ENCODE measurements at places on chromosomes 12 and 14. TPM values are rescaled to one million over a fixed set of nuclear protein-coding genes. Genes with fewer than 3 reads are reported as not detected.

The TAS2R7 gene
- not detected for total RNA-seq

GRCh38 chr12:97404543-97404942 lies 58.1 kb upstream of the RMST start:
- DNase-seq, result no peak

DNA sequence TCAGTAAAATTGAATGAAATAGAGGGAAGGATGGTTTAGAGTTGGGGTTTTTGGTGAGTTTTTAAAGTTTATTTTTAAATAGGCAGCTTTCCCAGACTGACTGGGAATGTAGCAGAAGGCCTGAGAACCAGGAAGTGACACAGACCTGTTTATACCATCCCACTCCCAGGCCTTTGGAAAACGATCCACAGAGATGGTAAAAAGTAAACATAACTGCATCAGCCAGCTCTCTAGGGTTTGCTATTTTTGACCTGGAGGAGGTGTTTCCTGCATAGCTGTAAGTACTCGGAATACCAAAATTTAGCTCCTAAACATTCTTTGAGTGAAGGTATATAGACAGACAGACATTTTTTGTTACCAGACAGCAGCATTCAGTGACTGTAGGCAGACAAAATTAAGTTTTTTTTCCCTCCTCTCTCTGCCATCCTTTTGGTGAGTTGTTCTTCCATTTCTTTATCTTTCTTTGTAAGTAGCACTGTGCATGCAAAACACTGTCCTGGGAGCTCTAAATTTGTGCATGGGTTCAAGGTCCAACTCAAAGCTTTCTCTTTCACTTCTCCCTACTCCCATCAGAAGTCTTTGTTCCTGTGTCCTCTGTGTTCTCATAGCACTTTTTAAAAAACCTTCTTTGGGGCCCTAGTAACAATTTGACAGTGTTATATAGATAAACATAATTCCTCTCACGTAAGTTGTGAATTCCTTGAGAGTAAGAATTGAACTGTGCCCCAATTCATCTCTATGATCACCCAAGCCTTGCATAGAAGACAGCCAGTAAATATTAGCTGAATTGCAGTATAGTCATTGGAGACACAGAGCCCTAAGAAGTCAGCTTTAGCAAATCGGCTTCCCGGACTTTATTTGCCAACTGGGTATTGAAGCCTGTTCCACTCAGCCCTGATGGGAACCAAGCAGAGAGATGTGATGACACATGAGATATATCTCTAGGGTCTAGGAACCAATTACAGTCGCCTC lies 37.4 kb downstream of the SUSD6 start:
- DNase-seq, result no peak

DNA sequence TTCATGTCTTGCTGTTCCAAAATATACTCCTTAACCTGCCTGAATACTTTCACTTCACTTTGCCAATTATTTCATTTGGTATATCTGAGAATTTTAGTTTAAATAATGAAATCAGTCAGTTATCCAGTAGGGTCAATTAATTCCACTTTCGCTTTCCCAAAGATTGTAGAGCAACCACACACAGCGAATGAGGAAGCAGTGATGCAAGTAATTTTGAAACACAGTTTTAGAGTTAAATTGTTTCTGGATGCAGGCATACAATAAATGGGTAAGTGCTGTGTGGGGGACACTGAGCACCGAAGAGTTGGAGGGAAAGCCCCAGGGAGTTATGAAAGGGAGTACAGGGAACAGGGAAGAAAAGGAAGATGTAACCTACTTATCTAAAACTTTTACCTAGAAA lies 62.8 kb downstream of the TSHR start:
- no peak for DNase-seq

The CLEC9A gene
- 0.42 TPM for total RNA-seq

DNA sequence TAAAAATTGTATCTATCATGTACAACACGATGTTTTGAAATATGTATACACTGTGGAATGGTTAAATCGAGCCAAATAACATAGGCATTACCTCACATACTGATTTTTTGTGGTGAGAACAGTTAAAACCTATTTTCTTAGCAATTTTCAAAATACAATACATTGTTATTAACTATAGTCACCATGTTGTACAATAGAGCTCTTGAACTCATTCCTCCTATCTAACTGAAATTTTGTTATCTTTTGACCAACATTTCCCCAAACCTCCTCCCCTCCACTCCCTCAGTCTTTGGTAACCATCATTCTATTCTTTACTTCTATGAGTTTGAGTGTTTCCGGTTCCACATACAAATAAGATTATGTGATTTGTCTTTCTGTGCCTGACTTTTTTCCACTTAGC lies 6.8 kb upstream of the SLC38A2 start:
- DNase-seq, result no peak

- no peak for DNase-seq
Observed at GRCh38 chr12:71904629-71905028, 34.0 kb upstream of the TPH2 start.

GRCh38 chr12:62865937-62866336 lies 69.0 kb downstream of the PPM1H start:
- no peak for DNase-seq

The LRRC10 gene
- not detected for total RNA-seq

GRCh38 chr12:9961106-9961505 lies 10.1 kb upstream of the CLEC12A start:
- no peak for DNase-seq

The SLCO1B3 gene
- total RNA-seq, result 0.13 TPM

DNA sequence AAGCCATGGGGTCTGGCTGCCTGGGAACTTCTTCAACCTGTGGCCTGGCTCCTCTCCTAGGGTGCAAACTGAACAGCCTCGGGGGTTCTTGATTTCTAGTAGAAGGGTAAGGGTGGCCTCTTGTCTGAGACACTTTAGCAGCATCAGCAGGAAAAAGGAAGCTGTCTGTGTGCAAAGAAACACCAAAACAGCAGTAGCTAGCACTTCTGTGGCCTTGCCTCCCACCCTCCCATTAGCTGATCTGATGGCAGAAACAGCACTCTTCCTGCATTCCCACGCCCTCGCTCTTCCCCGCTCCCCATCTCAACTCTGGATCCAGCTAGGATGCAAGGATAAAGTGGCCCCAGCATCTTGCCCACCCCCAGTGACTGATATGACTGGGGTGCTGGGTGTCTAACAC lies 20.7 kb downstream of the SLC7A8 start:
- no peak for DNase-seq

The TMEM119 gene
- total RNA-seq, result 14.7 TPM

The PIANP gene
- total RNA-seq, result 1.2 TPM

The ATL1 gene
- total RNA-seq, result 9.2 TPM

DNA sequence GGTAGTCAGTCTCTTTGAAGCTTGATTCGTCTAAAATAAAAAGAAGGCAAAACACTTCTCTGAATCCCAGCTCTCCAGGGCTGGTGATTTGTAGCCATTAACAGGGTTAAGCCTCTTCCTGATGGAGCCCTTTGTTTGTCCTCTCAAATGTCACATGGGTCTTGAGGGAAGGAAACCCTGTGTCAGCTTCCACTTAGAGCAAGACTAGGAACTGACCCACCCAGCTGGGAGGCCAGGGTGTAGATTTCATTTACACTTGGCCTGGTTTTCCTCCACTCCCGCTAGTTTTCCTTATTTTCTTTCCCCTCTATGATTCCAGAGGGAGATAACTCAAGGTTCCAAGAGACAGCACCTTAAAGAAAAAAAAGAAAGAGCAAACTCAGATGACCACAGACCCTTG lies 230.5 kb upstream of the EGLN3 start:
- no peak for DNase-seq

The GNG2 gene
- total RNA-seq, result 15.0 TPM

DNA sequence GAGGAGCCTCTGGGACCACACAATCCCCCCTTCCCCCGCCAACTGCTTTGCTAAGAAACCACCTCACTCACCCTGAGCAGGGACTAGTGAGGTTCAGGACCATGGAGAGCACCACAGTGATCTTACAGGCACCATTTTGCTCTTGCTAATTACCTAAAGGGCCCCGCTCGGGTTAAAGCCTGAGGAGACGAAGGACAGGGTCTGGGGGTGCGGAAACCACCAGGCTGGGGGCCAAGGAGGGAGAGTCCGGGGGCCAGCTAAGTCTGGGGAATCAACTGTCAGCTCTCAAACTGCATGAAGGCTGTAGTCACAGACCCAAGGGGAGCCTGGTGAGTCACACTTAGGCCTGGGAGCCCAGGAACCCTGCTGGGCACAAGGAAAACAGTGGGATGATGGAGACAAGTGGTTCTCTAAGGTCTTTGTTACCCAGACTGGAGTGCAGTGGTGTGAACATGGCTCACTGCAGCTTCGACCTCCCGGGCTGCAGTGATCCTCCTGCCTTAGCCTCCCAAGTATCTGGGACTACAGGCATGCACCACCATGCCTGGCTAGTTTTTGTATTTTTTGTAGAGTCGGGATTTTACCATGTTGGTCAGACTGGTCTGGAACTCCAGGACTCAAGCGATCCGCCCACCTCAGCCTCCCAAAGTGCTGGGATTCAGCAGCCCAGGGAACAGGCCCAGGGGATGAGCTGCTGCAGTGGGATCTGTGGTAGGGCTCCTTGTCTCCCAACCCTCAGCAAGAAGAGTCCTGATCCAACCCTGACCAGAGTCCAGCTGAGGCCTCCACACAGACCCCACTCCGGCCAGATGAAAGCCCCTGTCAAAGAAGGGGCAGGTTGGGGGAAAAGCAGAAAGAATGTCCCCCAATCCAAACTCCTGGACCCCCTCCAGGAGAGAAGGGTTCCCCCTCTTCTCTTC lies 98.8 kb downstream of the CALM1 start:
- no peak for DNase-seq

DNA sequence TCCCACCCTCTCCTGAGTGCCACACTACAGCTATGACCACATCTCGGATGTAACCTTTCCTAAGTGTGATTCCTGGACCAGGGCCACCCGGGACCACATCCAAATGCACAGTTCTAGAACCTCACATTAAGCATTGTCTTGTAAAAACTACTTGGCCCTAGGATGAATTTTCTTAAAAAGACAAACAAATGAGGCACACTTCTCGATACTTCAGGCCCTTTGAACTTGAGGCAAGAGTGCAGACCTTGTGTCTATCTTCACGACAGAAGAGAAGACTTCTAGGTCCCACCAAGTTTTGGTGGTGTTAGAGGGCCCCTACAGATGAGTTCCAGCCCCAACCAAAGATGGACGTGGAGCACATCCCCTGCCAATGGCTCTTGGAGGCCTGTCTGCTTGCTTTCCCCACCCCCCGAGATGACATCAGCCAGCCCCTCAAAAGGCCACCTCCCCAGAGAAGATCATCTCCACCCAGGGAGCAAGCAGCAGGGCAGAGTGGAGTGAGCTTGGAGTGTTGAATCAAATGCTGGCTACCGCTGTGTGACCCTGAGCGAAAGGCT lies 9.3 kb downstream of the ISCU start:
- no peak for DNase-seq

GRCh38 chr12:78470354-78471195 lies 394.0 kb upstream of the SYT1 start:
- DNase-seq, result no peak

The NELL2 gene
- 1.2 TPM for total RNA-seq

DNA sequence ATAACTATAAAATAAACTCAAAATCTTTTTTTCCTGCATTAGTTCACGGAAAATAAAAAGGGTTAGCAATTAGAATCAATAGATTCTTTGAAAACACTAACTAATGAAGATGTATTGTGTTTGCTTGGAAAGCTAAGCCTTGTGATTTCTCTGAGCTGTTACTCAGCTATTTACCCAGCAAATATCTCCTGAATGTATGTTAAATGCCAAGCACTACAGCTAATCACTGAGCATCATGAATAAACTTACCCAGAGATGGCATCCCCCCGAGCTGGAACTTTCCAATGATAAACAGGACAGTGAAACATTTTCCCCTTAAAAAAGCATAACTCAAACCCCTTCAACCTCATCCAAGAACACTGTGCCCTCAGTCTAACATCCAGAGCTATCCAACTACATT lies 71.2 kb downstream of the SLC2A13 start:
- DNase-seq, result no peak

- no peak for DNase-seq
Observed at GRCh38 chr12:23899434-23899833, 50.0 kb downstream of the SOX5 start.

The OASL gene
- 1.7 TPM for total RNA-seq

DNA sequence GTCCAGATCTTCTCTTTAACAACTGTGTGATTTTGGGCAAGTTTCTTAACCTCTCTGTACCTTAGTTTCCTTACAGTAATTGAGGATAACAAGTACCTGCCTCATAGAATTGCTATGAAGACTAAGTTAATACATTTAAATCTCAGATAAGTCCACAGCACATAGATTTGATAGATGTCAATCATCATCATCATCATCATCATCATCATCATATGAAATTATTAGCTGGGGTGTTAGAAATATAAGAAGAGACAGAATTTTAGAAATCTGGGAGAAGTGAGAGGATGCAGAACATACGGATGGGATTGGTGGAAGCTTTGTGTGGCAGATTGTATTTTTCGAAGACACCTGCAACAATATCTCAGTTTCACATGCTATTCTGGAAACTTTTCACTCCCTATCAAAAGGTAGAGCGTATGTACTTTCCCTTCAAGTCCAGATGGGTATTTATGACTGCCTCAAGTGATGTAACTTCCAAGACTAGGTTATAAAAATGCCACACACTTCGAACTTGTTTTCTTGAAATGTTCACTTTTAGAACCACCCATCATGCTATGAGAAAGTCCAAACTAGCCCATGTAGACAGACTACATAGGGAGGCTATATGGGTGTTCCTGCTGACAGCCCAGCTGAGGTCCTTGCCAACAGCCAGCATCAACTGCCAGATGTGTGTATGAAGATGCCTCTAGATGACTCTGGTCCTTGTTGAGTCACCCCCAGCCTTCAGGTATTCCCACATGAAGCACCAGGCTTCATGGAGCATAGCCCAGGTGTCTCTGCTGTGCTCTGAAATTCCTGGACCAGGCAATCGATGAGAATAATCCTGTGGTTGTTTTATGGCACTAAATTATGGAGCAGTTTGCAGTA lies 20.7 kb upstream of the SDR39U1 start:
- no peak for DNase-seq

- no peak for DNase-seq
Observed at GRCh38 chr14:91890291-91890749, 23.0 kb upstream of the TC2N start.

DNA sequence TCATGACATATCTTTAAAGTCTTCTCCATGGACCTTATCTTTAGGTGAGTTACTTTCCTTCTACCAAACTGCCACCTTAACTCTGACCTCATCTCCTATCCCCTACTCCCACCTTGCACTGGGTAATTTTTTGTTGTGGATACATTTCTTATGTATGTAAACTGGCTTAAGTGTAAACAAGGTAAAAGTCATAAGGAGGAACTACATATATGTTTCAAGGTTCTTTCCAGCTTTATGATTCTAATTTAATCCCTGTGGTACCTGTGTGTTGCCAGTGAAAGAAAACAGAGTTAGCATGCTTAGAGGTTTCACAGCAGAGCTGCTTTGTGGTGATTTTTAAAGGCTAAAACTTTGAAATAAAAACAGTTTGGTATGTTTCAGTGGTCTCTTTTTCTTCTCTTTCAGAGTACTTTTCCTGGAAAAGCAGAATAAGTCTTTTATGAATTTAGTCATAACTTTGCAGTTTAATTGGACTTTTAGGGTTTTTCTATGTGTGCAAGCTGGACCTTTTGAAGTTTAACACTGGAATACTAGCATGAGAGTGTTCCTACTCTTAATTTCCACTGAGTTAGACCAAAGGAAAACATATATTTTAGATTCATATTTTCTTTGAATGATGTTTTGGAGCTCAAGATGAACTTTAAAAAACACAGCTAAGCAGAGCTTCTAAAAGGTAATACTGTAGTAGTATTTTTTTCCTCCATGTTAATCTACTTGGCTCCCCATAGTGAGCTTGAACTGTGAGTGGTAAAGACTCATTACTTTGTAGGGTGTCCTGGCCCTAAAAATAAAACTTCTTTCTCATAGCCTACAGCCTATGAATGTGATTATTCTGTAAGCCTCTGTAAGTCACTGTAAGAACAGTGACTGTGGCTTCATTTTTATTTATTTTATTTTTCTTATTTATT lies 105.4 kb downstream of the FUT8 start:
- DNase-seq, result no peak

- no peak for DNase-seq
Observed at GRCh38 chr14:77654001-77654441, 37.6 kb upstream of the SPTLC2 start.
